Stimulated activated CD4-positive, alpha-beta T cell treated with anti-CD3 and anti-CD28 coated beads, TNF-alpha, amount 100 ng/mL, for 48 hours (primary cell): ENCODE measurements at places on chromosomes 4 and X.

- DNase-seq: no peak
Measured at GRCh38 chr4:98564852-98565251, 93.6 kb downstream of the TSPAN5 start.

GRCh38 chrX:35726176-35726575, 72.0 kb upstream of the MAGEB16 start:
- DNase-seq: no peak

DNA sequence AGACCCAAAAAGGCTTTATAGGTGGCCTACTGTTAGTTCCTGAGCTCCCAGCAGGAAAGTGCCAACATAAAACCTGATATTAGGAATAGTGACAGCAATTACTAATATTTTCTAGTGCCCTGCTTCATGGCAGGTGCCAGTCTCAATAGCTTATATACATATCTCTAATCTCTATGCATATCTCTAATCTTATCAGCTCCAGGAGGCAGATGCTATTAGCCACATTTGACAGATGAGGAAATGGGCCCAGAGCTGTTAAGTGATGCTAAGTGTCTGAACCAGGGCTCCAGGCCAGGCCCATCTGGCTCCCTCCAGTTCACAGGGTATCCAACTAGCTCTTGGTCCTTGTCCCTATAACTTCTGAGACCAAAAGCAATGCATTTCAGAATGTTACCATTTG, 142.5 kb downstream of the CHIC2 start:
- DNase-seq: no peak

DNA sequence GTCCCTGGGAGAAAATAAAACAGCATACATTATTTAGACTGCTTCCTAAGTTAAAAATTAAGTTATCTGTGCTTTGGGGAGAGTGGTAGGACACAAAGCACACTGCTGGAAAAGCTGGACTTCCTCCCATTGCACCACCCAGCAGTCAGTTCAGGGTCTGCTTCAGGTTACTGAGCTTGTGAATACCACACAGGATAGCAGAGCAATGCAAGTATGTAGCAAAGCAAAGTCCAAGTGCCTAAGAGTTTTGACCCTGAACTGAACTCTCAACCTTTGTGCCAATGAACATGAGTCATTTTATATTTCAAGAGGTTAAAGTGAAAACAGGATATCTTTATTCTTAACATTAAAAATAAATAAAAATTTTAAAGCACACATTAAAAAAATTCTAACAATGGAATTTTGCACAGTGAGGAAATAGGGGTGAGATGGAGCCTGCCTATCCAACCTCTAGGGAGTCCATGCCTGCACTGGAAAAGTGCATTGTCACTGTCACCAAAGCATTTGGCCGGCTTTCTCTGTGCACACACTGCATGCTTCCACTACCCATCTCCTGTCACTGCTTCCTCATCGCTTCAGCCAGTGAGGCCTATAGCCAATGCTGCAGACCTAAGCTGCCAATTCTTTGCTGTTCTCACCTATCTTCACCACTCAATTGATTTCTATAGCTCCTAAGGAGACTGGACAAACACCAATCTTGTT, 50.9 kb downstream of the ABCG2 start:
- no peak for DNase-seq

GRCh38 chr4:159239629-159240028, 136.8 kb downstream of the RAPGEF2 start:
- DNase-seq: no peak

DNA sequence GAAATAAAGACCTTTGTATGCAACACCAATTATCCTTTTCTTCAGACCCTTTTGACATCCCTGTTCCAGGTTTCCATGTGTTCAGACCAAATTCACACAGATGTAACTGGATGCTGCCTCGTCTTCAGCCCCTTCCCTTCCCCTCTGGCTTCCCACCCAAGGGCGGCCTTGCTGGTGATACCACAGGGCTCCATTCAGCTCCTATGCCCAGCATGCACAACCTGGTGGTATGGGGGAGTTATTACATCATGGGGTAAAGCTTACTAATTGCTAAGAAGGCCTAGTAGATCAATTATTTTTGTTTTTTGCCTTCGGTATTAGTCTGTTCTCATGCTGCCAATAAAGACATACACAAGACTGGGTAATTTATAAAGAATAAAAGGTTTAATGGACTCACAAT, 317.0 kb upstream of the CXXC4 start:
- DNase-seq: no peak

- DNase-seq: no peak
Measured at GRCh38 chr4:23041501-23041900, 348.8 kb downstream of the GBA3 start.

- DNase-seq: no peak
Measured at GRCh38 chrX:68763481-68763880, 65.3 kb upstream of the EFNB1 start.

DNA sequence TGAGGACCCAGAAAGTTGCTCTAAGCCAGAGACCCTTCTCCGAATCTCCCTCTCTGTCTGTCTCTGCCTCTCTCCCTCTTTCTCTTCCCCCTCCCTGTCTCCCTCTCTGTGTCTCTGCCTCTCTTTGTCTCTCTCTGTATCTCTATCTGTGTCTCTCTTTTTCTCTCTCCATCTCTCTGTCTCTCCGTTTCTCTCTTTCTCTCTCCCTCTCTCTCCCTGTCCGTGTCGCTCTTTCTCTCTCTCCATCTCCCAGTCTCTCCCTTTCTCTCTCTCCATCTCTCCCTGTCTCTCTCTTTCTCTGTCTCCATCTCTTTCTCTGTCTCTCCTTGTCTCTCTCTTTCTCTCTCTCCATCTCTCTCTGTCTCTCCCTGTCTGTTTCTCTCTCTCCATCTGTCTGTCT, 2.6 kb upstream of the SHOX start:
- DNase-seq: no peak
